ENCODE measurements at places on chromosomes 13 and 19.

DNA sequence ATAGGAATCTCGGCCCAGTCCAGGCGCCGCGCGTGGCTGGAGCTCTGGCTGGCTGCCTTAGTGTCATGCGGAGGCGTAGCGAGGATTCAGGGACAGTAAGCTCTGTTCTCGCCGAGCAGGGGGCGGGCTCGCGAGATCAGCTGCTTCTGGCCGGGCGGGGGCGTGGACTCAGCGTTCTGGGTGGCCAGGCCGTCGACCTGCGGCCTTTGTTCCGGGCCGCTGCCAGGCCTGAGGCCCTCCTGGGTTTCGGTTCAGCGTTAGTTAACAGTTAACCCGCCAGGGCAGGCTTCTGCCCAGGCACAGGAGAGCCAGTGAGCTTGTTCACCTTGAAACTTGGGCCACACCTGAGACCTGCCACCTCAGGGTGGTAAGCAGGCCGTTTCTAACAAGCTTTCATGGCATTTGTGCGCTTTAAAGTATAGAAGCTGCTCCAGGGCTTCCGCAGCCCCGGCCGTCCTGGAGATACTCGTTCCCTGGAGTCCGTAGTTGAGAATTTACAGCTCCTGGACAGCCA, 332.2 kb upstream of the SGCG start:
- no peak for DNase-seq

GRCh38 chr13:106182404-106182803, 353.1 kb downstream of the EFNB2 start:
- DNase-seq, result no peak

- no peak for DNase-seq
Observed at GRCh38 chr13:106343836-106344235, 191.6 kb downstream of the EFNB2 start.

DNA sequence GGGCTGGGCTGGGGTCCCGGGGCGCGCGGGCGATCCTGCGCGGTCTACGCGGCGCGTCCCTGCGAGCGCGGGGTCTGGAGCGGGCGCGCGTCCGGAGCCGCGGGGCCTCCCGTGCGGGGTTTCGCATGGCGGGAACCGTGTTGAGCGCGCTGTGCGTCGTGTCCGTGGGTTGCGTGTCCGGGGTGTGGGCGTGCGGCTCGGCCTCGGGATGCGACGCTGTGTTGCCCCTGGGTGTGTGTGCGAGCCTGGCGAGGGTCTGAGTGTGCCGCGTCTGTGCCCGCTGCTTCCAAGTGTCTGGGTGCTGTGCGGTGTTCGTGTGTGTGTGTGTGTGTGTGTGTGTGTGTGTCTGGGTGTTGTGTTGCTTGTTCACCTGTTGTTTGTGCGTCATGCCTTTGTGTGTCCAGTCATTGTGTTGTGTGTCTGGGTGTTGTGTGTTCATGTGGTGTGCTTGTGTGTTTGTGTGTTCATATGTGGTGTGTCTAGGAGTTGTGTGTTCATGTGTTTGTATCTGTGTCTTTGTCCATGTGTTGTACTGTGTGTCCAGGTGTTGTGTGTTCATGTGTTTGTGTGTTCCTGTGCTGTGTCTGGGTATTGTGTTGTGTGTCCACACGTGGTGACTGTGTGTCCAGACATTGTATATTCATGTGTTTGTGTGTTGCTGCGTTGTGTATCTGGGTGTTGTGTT, 552 bp downstream of the PLK5 start:
- no peak for DNase-seq

DNA sequence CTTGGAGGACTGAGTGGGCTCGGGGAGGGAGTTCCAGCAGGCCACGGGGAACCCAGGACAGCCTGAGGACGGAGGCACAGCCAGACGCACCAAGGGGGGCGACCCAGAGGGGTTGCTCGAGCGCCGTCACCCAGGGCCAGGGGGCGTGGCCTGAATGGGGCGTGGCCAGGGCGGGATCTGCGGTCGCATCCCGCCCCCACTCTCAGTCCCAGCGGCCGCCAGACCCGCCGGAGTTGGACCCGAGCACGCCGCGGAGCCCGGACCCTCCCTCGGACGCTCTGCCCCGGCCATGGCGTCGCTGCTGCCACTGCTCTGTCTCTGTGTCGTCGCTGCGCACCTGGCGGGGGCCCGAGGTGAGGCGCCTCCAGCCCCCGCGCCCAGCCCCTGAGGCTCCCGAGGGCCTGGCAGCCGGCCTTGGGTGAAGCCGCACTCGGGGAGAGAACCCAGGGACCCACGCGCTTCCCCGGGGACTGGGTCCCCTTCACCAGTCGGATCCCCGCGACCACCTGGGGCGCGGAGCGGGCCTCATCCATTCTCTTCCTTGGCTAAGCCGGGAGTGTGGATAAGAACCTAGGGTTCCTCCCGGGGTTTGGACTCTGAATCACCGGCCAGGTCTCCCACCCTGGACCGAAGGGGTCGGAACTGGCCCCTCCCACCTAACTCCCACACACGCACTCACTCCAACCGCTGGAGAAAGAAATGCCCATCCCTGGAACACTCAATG, at the start of gene CILP2:
TSS of gene CILP2 (plus strand) at position 205 of the 724 bp plus-strand sequence. CDS start at position 290, 85 bp downstream.
- DNase-seq, result peak; percentile 84

GRCh38 chr19:39264306-39265290, 3.6 kb upstream of the IFNL2 start:
- DNase-seq, result no peak

Data from GM20000 (cell line).